Effector CD4-positive, alpha-beta T cell (primary cell): ENCODE measurements at places on chromosomes 6 and 20.

DNA sequence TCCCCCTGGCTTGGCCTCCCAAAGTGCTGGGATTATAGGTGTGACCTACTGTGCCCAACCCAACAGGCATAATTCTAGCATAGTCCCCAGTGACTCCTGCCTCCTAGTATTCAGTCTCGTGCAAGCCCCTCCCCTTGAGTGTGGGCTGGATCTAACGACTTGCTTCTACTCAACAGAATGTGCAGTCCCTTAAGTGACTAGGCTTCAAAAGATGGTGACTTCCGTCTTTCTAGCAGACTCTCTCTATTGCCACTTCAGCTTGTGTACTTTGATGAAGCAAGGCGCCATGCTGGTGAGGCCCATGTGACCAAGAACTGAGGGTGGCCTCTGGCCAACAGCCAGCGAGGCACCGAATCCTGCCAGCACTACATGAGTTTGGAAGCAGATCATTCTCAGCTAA lies 109.6 kb upstream of the TRAF3IP2 start:
- peak; percentile 25 for DNase-seq

GRCh38 chr6:117373211-117373813 lies 52.4 kb downstream of the ROS1 start:
- no peak for DNase-seq

DNA sequence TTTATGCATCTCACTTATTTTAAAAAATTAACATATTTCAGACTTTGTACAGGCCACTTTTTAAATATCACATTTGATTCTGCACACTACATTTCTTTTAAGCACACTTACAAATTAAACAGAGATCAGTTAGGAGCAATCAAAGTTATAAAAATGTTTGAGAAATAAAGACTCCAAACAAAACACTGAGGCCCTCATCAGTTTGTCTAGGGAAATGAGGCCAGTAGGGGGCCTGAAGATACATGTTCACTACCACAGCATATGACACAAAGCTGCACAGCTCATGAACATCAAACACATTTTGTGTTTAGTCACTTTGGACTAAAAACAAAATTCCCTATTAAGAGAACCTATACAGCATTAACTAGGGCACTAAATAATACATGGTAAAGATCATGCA lies 180.5 kb downstream of the PDE7B start:
- no peak for DNase-seq

GRCh38 chr20:49256261-49256660 lies 21.6 kb downstream of the ZNFX1 start:
- no peak for DNase-seq

GRCh38 chr6:66628917-66629316 lies 921.9 kb upstream of the EYS start:
- DNase-seq = no peak

- no peak for DNase-seq
These were observed 95.8 kb upstream of the NAA20 start for GRCh38 chr20:19921284-19921793.

DNA sequence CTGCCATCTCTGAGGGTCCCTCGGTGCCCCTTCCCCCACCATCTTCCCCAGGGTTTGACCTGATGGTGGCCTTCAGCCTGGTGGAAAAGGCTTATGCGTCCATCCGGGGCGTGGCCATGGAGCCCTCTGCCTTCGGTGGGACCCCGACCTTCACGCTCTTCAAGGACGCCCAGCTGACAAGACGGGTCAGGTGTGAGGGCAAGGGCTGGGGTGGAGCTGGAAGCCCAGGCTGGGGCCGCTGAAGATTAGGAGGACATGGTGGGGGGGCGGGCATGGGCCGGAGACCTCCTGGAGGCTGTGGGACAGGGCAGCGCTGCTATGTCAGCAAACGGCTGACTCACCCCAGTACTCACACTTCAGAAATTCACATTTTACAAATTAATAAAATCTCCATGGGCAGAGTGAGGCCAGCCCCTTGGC lies 23.5 kb downstream of the COL20A1 start:
- no peak for DNase-seq

GRCh38 chr6:5851261-5851757 lies 155.4 kb downstream of the NRN1 start:
- peak; percentile 57 for DNase-seq

DNA sequence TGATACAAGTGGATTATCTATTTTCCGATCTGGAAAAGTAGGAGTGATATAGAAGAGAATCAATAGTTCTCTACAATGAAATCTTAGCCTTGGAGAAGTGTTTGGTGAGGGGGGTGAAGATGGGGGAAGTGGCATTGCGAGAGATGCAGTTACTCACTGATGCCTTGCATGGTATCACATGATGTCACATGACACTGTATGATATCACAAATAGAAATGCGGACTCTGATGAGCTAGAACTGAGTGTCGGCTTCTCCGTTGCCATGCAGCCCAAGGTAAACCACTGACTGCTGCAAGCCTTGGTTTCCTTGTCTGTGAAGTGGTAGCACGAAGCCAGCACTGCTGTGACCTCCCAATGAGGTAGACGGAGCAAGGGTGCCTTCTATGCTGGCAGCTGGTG lies 403.3 kb upstream of the AGPAT4 start:
- DNase-seq = no peak

GRCh38 chr20:35307666-35308653 lies 15.7 kb upstream of the FAM83C start:
- no peak for DNase-seq

- DNase-seq = no peak
These were observed 42.7 kb downstream of the SNX5 start for GRCh38 chr20:17925940-17926300.

- DNase-seq = no peak
These were observed 35.0 kb upstream of the MDGA1 start for GRCh38 chr6:37732688-37733087.

GRCh38 chr6:156395276-156395675 lies 381.9 kb upstream of the ARID1B start:
- peak; percentile 8 for DNase-seq

GRCh38 chr6:16769131-16769985 lies 8.1 kb upstream of the ATXN1 start:
- peak; percentile 67 for DNase-seq

GRCh38 chr6:74065705-74066104 lies 369.7 kb downstream of the CD109 start:
- no peak for DNase-seq

DNA sequence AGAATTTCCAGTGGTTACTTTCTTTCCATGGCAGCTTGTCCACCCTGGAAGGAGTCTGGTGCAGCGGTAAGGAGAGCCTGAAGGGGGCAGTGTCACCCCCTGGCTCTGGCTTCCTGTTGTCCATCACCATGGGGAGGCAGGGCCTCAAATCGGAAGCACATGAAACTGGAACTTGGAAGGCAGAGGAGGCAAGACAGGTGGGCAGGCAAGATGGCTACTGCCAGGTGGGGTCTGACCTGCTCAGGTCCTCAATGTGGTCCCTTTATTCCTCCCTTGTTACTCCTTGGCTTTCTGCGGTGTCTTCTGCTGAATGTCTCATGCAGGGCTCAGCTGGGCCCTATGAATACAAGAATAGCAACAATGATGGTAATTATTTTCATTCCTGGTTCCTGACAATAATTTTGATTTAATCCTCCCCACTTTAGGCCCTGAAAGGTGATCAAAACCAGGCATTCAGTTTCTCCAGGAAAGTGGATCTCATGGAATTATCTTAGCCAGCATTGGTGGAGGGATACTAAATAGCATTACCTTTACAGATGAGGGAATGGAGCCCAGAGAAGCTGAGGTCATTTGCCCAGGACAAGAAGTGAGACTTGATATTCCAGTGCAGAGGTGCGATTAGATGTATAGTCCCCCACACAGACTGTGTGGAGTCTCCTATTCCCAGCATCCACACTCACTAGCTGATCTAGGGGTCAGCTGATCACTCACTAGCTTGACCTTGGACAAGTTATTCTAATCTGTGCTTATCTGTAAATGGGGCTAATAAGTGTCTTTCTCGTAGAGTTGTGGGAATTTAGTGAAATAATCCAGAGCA lies 17.6 kb upstream of the SNAI1 start:
- DNase-seq = no peak

DNA sequence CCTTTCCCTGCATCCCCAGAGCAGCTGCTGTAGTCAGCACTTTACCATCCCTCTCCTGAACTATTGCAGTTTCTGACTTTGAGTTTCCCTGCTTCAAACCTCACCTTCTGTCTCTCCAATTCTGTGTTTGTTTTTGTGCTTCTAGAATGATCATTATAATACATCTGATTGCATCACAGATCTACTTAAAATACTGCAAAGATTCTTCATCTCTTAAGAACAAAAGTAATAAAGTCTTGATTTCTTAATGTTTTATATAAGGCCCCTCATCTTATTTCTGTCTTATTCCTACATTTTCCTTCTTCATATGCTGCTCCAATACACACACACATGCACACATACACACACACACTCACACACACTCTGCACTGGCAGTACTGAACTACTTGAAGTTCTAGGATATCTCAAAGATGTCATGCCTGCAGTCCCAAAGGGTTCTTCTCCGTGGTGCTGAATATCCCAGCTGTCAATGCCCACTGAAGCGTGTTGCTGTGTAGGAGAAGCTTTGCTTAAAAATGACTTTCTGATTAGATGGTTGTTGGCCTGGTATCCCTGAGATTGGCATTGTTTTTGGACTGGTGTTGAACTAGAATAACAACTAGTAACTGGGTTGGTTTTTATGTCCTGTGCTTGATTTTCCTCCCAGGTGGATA lies 97.2 kb downstream of the MAP3K4 start:
- no peak for DNase-seq

DNA sequence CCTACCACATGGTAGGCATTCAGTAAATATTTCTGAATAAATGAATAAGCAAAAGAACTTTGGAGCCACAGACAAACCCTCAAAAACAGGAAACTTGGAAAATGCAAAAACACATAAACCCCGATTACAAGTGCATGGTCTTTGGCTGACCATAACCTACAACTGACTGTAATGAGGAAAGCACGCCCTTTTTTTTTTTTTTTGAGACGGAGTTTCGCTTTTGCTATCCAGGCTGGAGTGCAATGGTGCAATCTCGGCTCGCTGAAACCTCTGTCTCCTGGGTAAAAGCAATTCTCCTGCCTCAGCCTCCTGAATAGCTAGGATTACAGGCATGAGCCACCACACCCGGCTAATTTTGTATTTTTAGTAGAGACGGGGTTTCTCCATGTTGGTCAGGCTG lies 11.9 kb upstream of the LATS1 start:
- no peak for DNase-seq

DNA sequence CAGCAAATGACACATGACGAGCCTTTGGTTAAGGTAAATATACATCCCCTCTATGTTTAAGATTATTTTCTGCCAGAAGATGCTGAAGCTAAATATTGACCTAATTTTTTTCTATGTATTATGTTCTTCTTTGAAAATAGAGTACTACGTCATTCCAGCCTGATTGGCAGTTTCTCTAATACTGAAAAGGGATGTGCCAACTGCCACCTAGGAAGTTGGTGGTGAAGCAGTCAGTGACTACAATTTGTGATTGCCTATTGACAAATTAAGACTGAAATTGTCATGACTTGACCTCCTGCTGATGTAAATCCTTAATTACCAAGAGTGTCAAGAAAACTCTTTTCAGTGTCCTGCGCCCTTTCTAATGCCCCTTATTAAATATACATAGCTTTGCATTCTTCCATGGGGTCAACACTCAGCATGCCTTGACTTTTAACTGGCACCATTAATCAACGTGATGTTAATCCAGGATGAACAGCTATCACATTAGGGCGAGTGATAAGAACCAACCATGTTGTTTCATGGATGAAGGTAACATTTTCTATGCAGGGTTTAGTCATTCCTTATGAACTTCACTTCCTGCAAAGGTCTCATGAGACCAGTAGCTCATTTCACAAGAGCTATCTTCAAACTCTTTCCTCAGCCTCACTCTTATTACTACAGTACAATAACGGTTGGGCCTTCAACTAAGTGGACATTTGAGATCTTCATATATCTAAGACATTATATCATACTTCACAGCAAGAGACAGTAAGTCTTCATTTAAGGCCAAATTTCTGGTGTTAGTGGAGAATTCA lies 22.5 kb upstream of the SGK1 start:
- DNase-seq = no peak

- no peak for DNase-seq
These were observed 401 bp downstream of the SLC32A1 start for GRCh38 chr20:38724626-38725147.

DNA sequence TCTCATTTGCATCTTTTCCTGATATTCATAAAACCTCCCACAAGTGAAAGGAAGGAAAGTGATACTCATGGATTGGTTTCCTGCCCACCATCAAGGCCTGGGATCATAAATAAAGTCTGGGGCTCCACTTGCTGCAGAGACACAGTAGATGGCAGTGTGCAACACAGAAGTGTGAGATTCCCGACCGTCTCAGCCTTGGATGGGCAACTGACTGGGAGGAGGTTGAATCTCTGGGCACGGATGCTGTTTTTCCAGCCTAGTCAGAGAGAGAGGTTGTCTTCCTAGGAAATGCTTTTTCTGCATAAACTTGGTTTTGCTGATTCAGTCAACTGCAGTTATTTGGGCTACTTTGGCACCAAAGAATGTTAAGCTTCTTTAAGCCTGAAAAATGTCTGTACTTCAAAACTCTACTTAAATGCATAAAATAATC lies 9.9 kb upstream of the RFPL4B start:
- DNase-seq = no peak

GRCh38 chr20:48758206-48758820 lies 69.5 kb downstream of the PREX1 start:
- DNase-seq = no peak

GRCh38 chr6:162772466-162772865 lies 44.7 kb downstream of the PACRG start:
- no peak for DNase-seq

- no peak for DNase-seq
These were observed 13.2 kb downstream of the HDGFL1 start for GRCh38 chr6:22582417-22583205.

- no peak for DNase-seq
These were observed 354.1 kb upstream of the MAP3K7 start for GRCh38 chr6:90940812-90941481.

DNA sequence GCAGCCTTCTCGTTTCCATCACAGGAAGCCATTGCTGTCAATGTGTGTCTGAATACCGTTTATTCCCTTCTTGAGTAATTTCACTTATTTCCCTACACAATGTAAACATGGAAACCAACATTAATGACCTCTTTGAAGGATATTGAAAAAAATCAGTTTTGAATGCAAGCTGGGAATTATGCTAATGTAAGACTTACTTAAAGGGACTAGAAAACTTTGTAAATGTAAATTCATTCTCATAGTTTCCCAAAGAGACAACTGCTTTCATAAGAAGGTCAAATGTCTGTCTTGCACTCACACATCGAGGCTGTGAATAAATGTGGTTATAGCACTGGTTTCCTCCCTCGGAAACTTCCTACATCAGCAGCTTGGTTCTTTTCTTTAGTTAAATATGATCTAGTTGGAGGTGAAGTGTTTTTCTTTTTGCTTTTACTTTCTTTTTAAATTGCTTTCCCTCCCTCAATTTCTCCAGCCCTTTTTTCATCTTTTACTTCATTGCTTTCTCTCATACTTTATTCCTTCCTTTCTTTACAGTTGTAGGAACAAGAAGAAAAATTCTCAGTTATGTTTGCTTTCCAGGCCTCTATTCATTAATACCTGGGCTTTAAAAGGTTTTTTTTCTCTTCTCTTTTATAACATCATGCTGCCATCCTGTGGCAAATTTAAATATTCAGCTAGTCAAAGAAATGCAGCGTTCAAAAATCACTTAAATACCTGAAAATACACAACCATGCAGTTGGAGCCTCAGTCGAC lies 108.3 kb downstream of the TNFAIP3 start:
- DNase-seq = peak; percentile 11
